ENCODE measurements at places on chromosomes 1 and 21.

DNA sequence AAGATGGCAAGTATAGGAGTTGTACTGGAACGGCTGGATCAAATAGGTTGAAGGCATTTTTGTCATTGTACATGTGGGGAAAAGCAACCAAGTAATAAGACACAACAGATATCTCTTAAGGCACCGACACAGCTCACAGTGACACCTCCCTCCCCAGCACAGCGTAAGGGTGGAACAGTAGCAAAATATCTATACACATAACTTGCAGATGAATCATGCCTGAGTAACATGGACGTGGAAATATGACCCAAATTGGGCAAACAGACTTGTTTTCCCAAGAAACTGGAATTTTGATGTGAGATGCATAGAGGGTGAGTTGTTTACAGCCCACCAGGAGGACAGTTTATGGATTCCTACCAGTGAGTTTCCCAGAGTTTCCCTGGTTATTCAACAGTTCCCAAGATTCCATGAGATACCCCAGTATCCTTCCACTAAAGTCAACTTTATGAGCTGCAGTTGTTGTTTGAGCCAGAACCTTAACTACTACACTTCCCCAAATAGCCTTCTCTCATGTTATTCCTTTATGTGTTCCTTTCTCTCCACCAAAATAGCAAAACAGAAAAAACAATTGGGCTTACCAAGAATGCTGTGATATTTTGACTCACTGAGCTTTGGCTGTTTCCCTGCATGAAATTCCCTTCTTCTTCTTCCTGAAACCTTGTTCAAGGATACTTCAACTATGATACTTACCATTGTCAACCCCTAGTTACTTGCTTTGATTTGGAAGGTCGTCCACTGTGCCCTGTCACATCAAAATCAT lies 7.1 kb upstream of the DR1 start:
- DNase-seq = peak; percentile 18

- DNase-seq = no peak
Measured at GRCh38 chr1:71044833-71045232, 2.8 kb downstream of the PTGER3 start.

- DNase-seq = no peak
Measured at GRCh38 chr1:222372221-222372620, 175.7 kb downstream of the HHIPL2 start.

GRCh38 chr1:67300561-67300960 lies 7.1 kb upstream of the IL12RB2 start:
- no peak for DNase-seq

DNA sequence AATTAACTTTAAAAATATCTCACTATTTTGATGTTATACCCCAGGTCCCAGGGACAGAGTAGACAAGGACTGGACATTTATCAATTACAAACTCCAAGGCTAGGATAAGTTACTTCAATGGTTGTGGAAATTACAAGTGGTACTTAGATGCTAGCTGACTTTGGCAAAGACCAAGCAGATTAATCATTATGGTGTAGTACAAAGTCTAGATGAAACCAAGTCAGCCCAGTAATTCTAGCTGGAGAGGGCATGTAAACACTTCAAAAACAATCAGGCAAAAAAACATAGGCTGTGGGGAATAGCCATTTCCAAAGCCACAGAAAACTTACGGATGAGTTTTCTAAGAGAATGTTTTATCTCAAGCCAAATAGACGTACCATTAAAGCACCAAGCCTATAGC lies 124.5 kb downstream of the TSEN15 start:
- no peak for DNase-seq

DNA sequence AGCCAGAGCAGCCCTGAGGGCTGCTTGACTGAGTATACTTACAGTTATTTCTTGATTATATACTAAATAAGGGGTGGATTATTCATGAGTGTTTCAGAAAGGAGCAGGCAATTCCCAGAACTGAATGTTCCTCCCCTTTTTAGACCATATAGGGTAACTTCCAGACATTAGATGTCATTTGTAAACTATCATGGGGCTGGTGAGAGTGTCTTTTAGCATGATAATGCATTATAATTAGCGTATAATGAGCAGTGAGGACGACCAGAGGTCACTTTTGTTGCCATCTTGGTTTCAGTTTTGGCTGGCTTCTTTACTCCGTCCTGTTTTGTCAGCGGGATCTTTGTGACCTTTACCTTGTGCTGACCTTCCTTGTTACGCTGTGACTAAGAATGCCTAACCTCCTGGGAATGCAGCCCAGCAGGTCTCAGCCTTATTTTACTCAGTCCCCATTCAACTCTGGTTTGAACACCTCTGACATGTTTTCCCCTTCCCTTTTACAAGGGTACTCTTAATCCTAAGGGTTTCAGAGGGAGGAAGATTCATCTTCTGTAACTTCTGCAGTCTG lies 16.2 kb downstream of the KCTD3 start:
- DNase-seq = no peak

GRCh38 chr1:107883562-107883961 lies 81.4 kb downstream of the VAV3 start:
- no peak for DNase-seq

GRCh38 chr1:211237579-211237978 lies 21.6 kb upstream of the RCOR3 start:
- DNase-seq = no peak

- peak; percentile 5 for DNase-seq
Measured at GRCh38 chr1:243433737-243434370, 178.0 kb downstream of the SDCCAG8 start.

DNA sequence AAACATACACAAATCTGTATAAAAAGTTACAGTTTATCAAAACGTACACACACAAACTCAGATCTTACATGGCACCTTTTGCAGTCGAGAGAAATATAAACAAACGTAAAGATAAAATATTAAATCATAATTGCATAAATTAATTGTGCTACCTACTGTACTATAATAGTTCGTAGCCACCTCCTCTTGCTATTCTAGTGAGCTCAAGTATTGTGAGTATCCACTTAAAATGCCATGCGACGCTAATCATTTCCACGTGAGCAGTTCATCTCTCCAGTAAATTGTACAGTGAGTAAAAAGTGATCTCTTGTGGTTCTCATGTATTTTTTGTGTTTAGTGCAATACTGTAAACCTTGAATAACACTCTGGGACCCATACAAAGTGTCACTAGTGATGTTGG lies 6.3 kb downstream of the MIA3 start:
- no peak for DNase-seq

DNA sequence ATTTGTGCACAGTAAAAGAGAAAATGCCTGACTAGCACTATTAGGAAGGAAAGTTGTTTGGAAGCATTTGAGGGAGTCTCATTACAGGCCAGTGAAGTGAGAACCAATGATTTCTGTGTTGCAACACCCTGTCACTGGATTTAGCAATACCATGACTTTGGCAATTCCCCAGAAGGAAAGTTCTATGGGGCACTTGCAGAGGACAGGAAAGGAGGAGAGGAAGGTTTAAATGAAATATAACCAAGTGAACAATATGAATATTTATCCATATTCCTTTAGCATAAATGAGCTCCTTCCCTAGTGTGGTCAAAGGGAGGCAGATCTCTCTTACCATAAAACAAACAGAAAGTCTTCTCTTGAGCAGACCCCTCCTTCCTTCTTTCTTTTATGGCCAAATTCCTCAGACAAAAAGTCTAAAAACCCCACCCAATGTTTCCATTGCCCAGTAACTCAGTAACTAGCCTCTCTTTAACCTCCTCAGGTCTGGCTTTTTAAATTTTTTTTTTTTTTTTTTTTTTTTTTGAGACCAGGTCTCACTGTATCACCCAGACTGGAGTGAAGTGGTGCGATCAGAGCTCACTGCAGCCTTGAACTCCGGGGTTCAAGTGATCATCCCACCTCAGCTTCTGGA lies 5.5 kb downstream of the TLR5 start:
- DNase-seq = no peak
